MCF 10A (cell line): ENCODE measurements at places on chromosomes 5 and 9. TPM values are rescaled to one million over a fixed set of nuclear protein-coding genes. Genes with fewer than 3 reads are reported as not detected.

DNA sequence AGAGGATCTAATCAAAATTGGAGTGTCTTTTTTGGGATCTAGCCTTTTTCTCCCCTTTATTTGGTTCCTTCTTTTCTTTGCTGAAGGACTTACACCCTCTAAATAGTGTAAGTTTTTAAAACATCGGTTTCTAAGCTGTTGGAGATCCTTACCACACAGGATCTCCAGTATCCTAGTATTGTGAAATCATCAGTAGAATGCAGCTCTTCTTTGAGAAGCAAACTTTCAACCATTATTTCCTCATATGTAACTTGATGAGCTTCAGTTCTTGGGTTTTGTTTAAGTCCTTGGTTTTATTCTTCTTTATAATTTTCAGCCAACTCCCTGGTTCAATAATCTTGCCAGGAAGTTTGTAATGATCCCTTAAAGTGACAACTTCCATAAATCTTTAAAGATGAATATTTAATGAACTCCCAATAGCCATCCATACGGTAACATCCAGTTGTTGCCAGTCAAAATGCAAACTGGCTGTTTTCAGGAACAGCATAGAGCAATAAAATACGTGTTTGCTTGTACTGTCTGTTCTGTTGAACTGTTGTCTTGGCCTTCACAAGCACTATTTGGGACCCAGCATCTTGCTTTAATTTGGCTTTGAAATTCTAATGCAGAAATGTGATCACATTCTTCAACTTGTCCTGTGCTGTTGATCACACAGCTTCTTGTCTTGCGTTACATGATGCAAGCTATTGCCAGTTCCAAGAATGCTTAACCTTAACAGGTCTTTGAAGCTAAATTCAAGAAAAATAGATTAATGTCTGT is 34.8 kb upstream of the TTC23L start:
- DNase-seq, result no peak
- no peaks in the 10 kb centered on the region for H3K27me3 ChIP-seq
- peaks cover 23% of the 10 kb centered on the region for H3K36me3 ChIP-seq
- no peak overlapping the region for H3K4me3 ChIP-seq

DNA sequence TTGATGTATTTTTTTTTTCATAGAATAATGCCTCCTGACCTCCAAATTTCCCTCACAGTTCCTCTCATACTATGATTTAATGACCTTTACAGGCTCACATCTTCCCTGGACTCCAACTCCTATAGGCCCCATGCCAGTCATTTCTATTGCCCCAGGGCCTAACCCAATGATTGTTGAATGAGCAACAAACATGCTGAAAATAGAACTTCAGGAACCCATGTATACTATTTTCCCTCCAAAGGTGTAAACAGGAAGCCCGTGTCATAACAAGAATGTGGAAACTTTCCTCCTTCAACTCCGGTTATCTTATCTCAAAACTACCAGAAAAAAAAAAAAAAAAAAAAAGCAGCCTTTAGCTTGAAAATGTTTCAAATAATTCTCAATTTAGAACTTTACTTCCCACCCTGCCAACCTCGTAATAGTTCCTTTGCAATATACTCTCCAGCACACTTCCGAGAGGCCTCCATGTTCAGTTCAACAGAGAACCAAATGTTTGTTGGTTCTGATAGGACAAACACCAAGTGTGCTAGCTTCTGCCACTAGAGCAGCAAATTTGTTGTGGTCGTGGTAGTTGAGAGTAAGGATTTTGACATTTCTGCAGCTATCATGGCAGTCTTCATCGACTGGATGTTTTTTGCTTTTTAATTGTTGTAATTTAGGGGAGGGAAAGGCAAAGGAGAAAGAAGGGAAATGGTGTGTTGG is 25.8 kb downstream of the TRPM6 start:
- no peak overlapping the region for H3K4me3 ChIP-seq
- no peak overlapping the region for H3K27ac ChIP-seq
- no peaks in the 10 kb centered on the region for H3K27me3 ChIP-seq

- DNase-seq, result no peak
- H3K4me1 ChIP-seq, result peaks cover 16% of the 10 kb centered on the region
- H3K4me3 ChIP-seq, result no peak overlapping the region
- peaks cover 10% of the 10 kb centered on the region for H3K36me3 ChIP-seq
- no peaks in the 10 kb centered on the region for H3K27me3 ChIP-seq
Observed at GRCh38 chr5:168348084-168348414, 56.6 kb downstream of the WWC1 start.

GRCh38 chr5:177470759-177471536 is 2.5 kb downstream of the DBN1 start:
- peaks cover 17% of the 10 kb centered on the region for H3K36me3 ChIP-seq
- no peaks in the 10 kb centered on the region for H3K27me3 ChIP-seq
- peak overlapping the region; percentile 74 for H3K4me3 ChIP-seq
- H3K27ac ChIP-seq, result peak overlapping the region; percentile 39
- DNase-seq, result no peak

DNA sequence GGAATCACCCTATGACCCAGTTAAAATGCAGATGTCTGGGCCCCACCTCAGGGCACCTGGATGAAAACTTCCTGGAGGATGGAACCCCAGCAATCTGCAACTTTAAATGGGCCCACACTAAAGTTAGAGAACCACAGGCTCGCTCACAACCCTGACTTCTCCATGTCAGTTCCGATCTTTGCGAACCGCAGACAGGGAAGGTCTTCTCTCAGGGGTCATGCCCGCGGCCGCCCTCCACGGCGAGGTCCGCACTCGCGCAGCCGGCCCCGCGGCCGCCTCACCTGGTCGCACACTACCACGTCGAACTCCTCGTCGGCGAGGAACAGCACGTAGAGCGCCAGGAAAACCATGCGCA is 499 bp downstream of the ALG2 start:
- H3K4me1 ChIP-seq, result peaks cover 49% of the 10 kb centered on the region
- no peak for DNase-seq
- H3K4me3 ChIP-seq, result peak overlapping the region; percentile 98
- H3K27me3 ChIP-seq, result no peaks in the 10 kb centered on the region

- H3K4me3 ChIP-seq, result peak overlapping the region; percentile 89
- peaks cover 20% of the 10 kb centered on the region for H3K4me1 ChIP-seq
- H3K27ac ChIP-seq, result peak overlapping the region; percentile 99
- H3K36me3 ChIP-seq, result peaks cover 10% of the 10 kb centered on the region
- no peaks in the 10 kb centered on the region for H3K27me3 ChIP-seq
- peak; percentile 44 for DNase-seq
Observed at GRCh38 chr9:34047864-34048726, 592 bp downstream of the UBAP2 start.

- no peaks in the 10 kb centered on the region for H3K27me3 ChIP-seq
- no peak overlapping the region for H3K4me3 ChIP-seq
- no peak overlapping the region for H3K27ac ChIP-seq
- no peaks in the 10 kb centered on the region for H3K36me3 ChIP-seq
- no peak for DNase-seq
Observed at GRCh38 chr9:33188711-33189110, 21.6 kb upstream of the B4GALT1 start.

The TRIM36 gene
- 4.9 and 7.1 TPM in 2 replicates for total RNA-seq

The ZNF608 gene
- total RNA-seq, result 8.4 and 10.4 TPM in 2 replicates
